Suprapubic skin (tissue), 4 donors: ENCODE measurements at places on chromosomes 7 and 10. TPM values are rescaled to one million over a fixed set of nuclear protein-coding genes. Genes with fewer than 3 reads are reported as not detected.
A peak's percentile ranks its signal among the peaks of the same experiment; 100 is the strongest.

DNA sequence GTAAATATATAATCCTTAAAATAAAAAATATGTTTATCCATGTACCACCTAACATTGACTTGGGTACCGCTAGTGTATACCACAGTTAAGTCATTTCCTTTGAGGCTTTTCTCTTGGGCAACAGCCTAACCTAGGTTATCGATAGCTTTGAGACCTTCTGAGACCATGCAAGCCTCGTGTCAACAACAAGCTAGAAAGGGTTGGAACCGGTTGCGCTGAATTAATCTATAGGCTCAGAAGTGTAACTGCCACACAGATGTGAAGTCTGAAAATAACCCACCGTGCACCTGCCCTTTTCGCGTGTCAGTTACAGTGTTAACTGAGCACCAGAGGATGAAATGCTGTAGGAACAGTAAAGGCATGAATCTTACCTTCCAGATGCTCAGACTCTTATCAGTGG is 59.8 kb downstream of the ARID5B start:
- no peak overlapping the region for H3K27ac ChIP-seq
- no peaks in the 10 kb centered on the region for H3K4me1 ChIP-seq
- no peaks in the 10 kb centered on the region for H3K36me3 ChIP-seq
- no peaks in the 10 kb centered on the region for H3K27me3 ChIP-seq

GRCh38 chr10:52136921-52137320 is 177.2 kb upstream of the DKK1 start:
- H3K4me1 ChIP-seq: no peaks in the 10 kb centered on the region
- H3K4me3 ChIP-seq: no peak overlapping the region
- no peak for DNase-seq
- H3K36me3 ChIP-seq: no peaks in the 10 kb centered on the region

DNA sequence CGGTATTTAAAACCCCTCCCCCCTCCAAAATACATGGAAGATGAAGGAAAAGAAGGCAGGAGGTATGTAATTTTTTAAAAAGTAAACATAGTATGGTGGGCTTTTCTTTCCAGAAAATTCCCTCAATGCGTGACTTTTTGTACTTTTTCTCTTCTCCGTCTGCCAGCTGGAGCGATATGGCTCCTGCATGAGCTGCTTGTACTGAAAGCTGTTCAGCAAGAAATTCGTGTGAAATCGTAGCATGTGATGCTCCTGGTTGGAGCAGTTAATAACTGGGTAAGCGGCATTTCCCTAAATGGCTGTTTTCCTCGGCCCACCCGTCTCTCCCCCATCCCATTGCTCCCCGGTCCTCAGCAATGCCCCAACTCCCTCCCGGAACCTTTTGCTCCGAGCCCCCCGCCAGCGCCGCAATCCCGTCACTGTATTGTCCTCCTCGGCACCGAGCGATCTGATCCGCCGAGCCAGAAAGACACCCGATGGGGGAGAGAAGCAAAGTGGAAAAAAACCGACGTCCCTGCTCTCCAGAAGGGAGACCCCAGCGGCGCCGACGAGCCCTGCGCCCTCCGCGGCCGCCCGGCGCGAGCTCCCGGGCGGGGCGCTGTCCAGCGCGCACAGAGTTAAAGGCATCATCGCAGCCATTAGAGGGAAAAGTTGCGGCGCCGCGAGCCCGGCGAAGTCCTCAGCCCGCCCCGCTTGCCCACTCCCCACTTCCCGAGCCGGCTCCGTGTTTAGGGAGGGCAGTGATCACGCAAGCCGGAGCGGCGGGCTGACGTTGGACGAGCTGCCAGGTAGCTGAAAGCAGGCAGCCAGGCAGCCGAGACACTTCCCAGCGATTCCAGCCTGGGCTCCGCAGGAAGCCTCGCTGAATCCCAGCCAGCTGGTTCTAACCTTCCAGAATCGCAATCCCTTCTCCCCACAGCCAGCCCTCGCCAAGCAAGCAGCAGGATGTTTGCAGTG is at the start of gene VSTM2A:
VSTM2A (plus strand) TSS at position 707 of the 957 bp plus-strand sequence. CDS start 356 bp downstream, outside the sequence.
- no peak for DNase-seq
- H3K27me3 ChIP-seq: peaks cover 76% of the 10 kb centered on the region
- H3K27ac ChIP-seq: no peak within 1 kb of the TSS
- no peaks in the 10 kb centered on the region for H3K36me3 ChIP-seq

- H3K4me1 ChIP-seq: peaks cover 13% of the 10 kb centered on the region
- H3K27me3 ChIP-seq: no peaks in the 10 kb centered on the region
- H3K4me3 ChIP-seq: no peak overlapping the region
Measured at GRCh38 chr7:137757146-137757925, 89.4 kb downstream of the DGKI start.

DNA sequence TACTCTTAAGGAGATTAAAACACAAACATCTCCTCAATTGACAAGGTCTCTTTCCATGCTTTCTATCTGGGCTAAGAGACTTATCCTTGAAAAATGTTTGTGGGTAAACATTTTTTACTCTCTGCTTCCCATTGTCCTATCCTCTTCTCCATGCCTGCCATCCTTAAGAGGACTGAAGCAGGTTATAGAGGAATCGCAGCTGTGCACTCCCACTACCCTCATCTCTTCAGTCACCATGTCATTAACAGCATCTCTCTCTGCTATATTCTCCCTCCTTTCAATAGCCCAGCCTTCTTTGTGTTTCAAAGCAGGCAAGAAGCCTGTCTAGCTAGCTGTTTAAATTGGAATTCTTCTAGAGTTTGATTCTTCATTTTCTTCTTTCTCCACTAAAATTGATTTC is 22.6 kb downstream of the COL1A2 start:
- H3K4me3 ChIP-seq: no peak overlapping the region
- H3K36me3 ChIP-seq: peaks cover 6% of the 10 kb centered on the region
- no peaks in the 10 kb centered on the region for H3K27me3 ChIP-seq
- peak overlapping the region; percentile 49 for H3K27ac ChIP-seq
- DNase-seq: no peak
- H3K4me1 ChIP-seq: peaks cover 7% of the 10 kb centered on the region

DNA sequence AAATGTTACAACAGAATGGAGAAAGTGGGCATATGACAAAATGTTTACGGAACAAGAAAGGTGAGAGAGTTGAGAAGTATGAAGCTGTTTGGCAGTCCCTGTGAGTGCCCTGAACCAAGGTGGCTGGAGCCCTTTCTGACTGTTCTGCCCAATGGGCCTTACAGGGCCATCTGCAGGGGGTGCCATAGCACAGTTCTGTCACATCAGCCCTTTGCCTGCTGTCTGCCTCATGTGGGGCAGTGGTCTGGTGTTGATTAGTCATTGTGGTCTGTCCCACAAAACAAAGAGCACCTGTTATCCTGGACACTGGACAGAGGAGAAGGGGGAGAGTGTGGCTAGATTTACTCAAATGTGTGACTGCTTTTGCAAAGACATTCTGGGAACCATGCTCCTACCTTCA is 51.5 kb upstream of the OSBPL3 start:
- H3K27ac ChIP-seq: no peak overlapping the region
- no peak for DNase-seq
- H3K4me1 ChIP-seq: no peaks in the 10 kb centered on the region
- H3K36me3 ChIP-seq: no peaks in the 10 kb centered on the region

Gene PRKAR2B
- total RNA-seq: 10.8 TPM

Gene UNCX
- total RNA-seq: not detected

Gene MRC1
- total RNA-seq: 9.8 TPM
